ENCODE measurements at places on chromosomes 11 and 22.

DNA sequence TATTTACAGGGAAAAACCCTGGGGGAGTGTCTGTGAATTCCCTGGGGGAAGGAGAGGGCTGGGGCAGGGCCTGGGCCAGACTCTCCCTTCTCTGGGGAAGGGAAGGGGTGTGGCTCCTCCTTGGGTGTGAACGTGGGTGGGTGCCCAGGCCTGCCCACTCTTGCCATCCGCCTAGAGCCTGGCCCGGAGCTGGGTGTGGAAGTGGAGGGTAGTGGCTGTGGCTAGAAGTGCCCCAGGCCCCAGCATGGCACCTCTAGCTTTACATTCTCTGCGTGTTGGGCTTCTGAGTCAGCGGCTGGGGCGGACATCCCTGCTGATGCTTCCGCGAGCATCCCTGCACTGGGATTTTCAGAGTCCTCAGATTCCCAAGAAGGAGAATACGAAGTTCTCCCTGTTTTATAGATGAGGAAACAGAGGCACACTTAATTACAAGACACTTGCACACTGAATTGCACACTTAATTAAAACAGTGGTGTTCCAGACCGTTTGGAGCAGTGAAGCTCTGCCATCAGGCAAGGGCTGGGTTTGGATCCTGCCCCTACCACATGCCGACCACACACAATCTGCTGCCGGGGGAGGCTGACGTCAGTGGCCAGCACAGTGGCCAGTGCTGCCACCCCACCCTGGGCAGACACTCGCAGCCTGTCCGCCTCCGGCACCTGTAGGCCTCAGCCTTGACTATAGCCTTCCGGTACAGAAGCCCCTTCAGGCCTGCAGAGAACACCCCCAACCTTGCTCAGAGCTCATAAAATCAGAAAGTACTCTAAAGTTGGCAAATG is 7.6 kb downstream of the BAD start:
- DNase-seq = no peak

DNA sequence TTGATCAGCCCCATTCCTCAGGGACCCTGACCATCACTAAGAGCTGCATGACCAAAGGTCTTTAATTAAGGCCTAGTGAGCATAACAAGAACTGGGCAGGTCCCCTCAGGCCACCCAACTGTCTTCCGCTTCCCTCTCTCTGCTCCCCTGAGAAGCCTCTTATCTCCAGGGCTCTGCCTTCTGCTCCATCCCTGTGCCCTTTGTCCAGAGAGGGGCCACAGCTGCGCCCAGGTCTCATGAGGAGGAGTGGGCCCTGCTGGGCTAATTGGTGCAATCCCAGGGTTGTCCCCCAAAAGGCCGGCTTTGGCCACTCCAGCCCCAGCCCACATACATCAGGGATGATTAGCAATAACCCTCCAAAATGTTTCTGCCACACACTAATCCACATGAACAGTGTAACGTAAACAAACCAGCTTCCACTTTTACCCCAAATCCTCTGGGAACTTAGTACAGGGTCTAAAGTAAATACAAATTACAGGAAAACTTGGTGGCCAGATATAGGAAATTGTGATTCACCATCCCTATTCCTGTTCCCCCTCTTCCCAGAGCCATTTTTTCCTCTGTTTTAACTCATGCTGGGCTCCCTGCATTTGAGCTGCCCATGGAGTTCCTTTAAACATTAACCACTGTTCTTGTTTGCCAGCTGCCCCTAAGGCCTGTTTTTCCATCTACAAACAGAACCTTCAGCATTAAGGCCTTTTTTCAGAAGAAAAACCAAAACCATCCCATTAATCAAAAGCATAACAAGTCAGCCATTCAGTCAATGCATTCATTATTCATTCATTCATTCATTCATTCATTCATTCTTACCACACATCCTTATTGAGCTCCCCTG is 34.6 kb upstream of the CAVIN3 start:
- peak; percentile 38 for DNase-seq

DNA sequence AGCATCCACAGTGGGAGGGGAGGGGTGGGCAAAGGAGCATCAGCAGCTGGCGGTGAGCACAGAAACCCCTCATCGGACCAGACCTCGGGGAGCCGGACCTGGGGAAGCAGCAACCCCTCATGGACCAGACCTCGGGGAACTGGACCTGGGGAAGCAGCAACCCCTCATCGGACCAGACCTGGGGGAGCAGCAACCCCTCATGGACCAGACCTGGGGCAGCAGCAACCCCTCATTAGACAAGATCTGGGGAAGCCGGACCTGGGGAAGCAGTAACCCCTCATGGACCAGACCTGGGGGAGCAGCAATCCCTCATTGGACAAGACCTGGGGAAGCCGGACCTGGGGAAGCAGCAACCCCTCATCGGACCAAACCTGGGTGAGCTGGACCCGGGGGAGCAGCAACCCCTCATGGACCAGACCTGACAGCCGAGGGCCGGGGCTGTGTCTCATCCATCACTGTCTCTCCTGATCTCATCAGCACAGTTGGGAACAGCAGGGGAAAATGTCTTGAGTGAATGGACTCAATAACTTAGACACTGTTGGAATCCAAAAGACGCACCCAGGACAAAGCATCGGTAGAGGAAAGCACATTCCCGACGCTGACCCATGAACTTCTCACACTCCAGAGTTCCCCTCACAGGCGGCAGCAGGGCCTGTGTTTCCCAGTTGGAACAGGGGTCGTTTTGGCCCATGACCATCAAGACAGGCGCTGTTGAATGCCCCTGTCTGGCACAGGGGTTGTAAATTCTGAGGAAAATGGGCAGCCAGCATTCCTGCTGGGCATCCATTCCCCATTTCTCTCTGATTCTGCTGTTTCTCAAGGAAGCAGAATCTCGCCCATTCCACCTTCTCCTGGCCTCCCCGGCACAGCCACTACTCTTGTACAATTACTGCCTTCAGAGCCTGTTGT is 1494.6 kb downstream of the TBC1D22A start:
- DNase-seq = no peak

DNA sequence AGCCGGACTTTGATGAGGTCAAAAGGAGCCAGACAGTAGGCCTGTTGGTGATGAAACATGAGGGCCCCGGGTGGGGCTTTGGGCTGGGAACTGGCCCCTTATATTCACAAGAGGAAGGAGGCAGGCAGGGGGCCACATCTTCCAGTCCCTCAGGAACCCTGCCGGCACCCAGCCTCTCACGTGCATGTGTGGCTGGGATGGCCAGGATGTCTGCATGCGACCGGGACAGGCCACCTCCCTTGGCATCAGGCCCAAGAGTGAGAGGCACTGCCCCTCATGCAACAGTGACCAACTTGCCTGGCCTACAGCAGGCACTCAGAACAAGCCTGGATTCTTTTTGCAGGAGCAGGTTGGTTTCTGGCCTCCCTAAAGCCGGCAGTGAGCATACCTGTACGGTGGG is 5.4 kb downstream of the SLC25A45 start:
- DNase-seq = no peak

GRCh38 chr22:37270928-37271650 is 11.2 kb upstream of the CYTH4 start:
- DNase-seq = peak; percentile 56

DNA sequence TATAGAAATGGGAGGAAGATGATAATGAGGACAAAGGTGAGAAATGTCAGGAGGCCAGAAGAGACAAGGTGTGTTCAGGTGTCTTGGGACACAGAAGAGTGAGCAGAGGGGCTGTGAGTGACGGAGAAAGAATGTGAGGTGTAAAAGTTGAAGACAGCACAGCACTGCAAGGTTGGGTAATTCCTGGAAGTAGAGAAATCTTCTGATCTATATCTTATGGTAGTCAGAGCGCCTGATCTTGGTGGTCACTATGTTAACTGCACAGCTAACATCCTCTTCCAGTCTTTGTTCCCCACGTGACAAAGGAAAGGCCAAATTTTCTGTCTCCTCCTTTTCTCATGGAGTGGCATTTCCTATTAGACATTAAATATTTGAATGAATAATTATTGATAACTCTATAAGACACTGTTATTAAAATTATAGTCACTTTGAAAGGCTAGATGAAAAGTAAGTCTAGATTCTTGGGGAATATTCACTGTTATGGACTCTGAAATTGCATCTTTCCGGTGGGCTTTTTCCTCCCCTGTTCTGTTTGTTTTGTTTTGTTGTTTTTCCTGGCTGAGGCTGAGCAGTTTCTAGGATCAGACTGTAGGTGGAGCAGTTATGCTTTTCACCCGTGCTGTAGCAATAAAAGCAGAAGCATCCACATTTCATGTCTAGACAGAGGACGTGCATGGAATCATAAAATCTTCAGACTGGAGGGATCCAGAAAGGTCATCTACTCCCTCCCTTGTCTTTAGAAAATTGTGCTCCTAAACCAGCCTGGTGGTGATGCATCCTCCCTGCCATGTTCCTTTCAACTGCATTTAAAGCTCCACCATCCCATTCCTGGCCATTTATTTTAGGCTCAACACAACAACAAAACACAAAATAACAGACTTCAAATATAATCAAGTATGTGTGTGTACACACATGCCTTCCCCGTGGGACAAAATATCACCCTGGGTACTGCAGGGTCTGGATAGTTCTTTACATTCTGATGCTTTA is 26.6 kb downstream of the SC5D start:
- DNase-seq = peak; percentile 53
